HAP-1 (cell line): ENCODE measurements at places on chromosomes 5 and 9.

- no peak for DNase-seq
These were observed 214.6 kb upstream of the C9orf72 start for GRCh38 chr9:27787891-27788290.

DNA sequence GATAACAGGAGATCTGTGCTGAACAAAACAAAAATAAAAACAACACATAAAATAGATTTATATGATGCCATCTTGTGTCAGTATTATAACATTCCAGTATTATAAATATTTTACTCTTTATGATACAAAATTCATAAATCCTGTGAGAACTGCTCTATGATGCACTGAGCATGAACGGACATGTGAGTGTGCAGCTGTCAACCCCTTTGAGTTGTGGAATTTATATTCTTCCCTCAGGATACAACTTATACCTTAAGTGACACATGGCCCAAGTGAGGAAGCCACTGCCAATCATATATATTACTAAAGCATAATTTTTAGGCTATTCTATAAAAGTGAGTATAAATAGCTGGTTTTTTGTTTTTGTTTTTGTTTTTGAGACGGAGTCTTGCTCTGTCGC lies 116.0 kb upstream of the OR13F1 start:
- DNase-seq = no peak

- no peak for DNase-seq
These were observed 16.8 kb downstream of the AFAP1L1 start for GRCh38 chr5:149288436-149288835.

DNA sequence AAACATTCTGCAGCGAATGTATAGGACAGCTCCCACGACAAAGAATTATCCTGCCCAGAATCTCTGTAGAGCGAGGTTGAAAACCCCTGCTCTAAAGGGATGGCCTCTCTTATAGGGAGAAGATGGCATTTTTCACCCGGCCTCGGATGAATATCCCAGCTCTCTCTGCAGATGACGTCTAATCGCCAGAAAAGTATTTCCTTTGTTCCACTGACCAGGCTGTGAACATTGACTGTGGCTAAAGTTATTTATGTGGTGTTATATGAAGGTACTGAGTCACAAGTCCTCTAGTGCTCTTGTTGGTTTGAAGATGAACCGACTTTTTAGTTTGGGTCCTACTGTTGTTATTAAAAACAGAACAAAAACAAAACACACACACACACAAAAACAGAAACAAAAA lies 17.4 kb upstream of the RARS1 start:
- no peak for DNase-seq
